ENCODE measurements at places on chromosomes 3 and 15.
A peak's percentile ranks its signal among the peaks of the same experiment; 100 is the strongest.

- peak; percentile 46 for DNase-seq
Observed at GRCh38 chr3:45055411-45056143, 29.5 kb downstream of the CLEC3B start.

GRCh38 chr15:58852347-58852746 lies 81.1 kb downstream of the SLTM start:
- DNase-seq = peak; percentile 71

DNA sequence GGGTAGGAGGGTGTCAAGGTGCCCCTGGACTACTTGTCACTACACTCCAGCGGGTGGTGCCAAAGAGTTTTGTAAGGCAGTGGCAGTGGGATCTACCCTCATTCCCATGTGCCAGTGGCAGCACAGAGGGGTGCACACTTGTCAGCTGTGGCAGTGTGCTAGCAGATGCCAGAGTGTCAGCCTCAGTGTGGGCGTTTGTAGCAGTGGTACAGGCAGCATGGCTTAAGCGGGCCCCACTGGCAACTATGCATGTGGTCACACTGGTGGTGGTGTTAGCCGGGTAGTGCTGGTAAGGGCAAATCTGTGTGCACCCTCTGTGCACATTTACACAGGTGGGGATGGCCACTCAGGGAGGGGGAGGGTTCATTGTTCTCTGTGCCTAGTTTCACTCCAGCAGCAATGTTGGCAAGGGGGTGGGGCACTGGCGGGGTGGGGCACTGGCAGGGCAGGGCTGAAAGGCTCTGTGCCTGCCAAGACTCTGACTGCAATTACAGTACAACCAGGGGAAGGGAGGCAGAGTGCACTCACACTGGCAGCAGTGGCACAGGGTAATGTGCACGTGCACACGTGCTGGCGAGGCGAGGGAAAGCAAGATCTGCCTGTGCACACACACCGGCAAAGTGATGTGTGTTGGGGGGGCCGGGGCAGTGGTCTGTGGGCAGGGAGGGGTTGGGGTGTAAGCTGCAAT lies 31.8 kb downstream of the MYO9A start:
- DNase-seq = no peak

GRCh38 chr3:106119614-106120082 lies 250.8 kb upstream of the CBLB start:
- DNase-seq = no peak

GRCh38 chr3:188331166-188331565 lies 177.2 kb downstream of the LPP start:
- DNase-seq = no peak

- DNase-seq = no peak
Observed at GRCh38 chr3:170953736-170954135, 45.3 kb upstream of the EIF5A2 start.

GRCh38 chr15:47332481-47332880 lies 384.8 kb upstream of the SEMA6D start:
- DNase-seq = no peak

DNA sequence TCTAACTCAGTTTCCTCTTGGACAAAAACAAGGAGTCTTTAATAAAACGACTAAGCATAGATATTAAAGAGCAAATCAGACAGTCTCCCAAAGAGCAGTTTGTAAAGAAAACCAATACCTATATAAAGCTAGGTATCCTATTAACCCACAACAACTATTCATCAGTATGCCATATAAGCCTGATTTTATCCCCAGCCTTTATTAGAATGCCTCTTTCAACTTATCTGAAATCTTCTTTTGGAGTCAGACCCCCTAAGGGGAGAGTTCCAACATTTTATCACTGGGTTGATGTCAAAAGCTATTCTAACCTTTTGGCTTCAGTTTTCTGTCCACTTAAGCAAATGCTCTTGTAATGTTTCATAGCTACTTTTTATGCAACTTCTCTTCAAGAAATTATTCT lies 17.8 kb downstream of the MAP2K5 start:
- DNase-seq = no peak

- peak; percentile 76 for DNase-seq
Observed at GRCh38 chr3:24237971-24238706, 256.5 kb downstream of the THRB start.

DNA sequence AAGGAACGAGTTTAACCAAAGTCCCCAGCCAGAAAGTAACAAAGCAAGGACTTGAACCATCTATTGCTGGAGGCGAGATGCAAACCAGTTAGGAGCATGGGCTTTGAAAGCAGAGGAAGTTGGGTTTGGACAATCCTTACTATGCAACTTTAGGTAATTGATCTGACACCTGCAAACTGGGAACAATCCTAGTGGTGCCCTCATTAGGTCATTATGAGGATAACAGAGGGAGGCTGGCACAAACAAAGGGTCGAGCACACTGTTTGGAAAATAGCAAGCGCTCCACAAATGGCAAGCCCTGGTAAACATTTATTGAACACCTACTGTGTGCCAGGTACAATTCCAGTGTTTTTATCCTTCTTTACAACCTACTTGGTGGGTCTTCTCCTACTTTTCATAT lies 45.6 kb downstream of the WNT5A start:
- no peak for DNase-seq

DNA sequence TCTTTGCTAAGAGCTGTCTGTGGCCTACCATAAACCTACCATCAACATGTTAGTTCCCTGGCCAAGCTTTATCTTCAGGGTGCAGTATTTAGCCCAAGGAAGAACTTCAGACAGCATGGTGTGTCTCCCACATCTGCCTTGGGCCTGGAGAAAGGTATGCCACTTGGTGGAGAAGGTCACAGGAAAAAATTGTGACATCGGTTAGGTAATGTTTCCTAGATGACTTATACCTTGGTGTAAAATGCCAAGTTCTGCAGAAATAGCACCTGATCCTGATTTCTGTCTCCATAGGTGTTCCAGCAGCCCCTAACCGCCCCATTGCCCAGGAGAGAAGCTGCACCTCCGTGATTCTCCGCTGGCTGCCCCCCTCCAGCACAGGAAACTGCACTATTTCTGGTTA lies 33.0 kb upstream of the UMPS start:
- DNase-seq = no peak

GRCh38 chr3:31610700-31611275 lies 78.1 kb downstream of the STT3B start:
- DNase-seq = peak; percentile 26

- DNase-seq = no peak
Observed at GRCh38 chr3:171453180-171453886, 6.9 kb downstream of the TNIK start.

DNA sequence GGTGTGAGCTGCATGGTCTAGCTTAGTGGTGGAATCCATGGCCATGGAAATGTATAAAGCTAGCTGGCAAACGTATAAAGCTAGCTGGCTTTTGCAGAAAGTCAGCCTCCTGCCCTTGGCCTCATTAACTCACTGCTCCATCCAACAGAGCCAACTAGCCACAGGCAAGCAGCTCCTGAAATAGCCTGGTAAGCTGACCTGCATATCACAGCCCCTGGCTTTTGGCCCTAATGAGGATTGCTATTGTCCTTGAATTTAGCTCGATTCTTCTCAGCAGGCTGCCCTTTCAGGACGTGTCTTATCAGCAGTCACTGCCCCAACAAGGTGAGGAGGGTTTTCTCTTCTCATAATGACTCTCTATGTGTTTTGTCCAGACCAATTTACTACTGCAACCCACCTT lies 446.8 kb downstream of the WDR72 start:
- no peak for DNase-seq

GRCh38 chr3:41035456-41036022 lies 163.8 kb upstream of the CTNNB1 start:
- DNase-seq = no peak

DNA sequence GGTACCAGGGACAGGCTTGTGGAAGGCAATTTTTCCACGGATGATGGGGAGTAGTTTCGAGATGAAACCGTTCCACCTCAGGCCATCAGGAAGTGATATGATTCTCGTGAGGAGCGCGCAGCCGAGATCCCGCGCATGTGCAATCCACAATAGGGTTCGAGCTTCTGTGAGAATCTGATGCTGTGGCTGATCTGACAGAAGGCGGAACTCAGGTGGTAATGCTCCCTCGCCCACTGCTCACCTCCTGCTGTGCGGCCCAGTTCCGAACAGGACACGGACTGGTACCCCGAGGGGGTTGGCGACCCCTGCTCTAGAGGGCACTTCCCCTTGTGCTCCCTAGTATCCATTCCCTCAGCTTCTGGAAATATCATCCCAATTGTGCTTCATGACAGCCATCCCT lies 99.9 kb downstream of the PLD1 start:
- DNase-seq = no peak

GRCh38 chr3:243356-243725 lies 46.8 kb downstream of the CHL1 start:
- DNase-seq = no peak

DNA sequence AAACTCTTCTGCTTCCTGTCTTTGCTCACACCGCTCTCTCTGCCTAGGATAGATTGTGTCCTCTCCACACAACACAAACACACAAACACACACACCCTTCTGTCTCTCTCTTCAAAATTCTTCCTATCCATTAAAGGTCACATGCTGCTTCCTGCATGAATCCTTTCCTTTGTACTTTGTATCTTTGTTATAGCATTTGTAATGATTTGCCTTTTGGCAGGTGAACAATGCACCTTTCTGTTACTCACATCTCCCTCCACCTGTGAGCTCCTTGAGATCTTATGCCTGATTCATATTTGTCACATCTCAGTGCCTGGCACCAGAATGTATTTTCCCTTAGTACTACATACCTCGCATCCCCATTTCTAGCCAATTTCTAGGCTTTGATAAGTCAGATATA lies 251.4 kb upstream of the UMPS start:
- DNase-seq = no peak

All from Kasumi-1 (cell line).